Breast epithelium (tissue), 4 donors: ENCODE measurements at places on chromosomes 3 and 15.

GRCh38 chr3:107426223-107426622 lies 49.0 kb downstream of the CCDC54 start:
- H3K36me3 ChIP-seq = no peaks in the 10 kb centered on the region
- no peak overlapping the region for H3K27ac ChIP-seq
- no peak for DNase-seq
- H3K4me1 ChIP-seq = no peaks in the 10 kb centered on the region

GRCh38 chr15:94536549-94536948 lies 305.2 kb downstream of the MCTP2 start:
- DNase-seq = no peak
- no peak overlapping the region for H3K4me3 ChIP-seq
- no peak overlapping the region for H3K27ac ChIP-seq
- no peaks in the 10 kb centered on the region for H3K4me1 ChIP-seq
- no peaks in the 10 kb centered on the region for H3K36me3 ChIP-seq

DNA sequence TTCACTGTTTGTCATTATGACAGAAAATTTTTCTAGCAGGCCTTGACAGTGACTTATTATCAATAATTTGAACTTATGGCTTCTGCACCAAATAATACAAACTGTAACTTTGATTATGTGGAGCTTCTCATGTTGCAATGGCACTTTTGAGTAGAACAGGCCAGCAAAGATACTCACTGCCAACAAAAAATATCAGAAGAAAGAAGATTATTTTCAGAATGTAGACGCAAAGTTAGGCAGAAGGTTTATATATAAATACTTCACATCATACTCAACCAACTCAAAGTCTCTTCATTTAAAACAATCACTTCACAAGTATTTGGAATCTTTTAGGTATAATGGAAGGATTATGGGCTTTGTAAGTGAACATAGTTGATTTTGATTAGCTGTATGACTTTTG lies 893.0 kb downstream of the ROBO2 start:
- H3K4me1 ChIP-seq = no peaks in the 10 kb centered on the region
- H3K36me3 ChIP-seq = no peaks in the 10 kb centered on the region
- no peak overlapping the region for H3K27ac ChIP-seq
- no peak overlapping the region for H3K4me3 ChIP-seq
- DNase-seq = no peak

DNA sequence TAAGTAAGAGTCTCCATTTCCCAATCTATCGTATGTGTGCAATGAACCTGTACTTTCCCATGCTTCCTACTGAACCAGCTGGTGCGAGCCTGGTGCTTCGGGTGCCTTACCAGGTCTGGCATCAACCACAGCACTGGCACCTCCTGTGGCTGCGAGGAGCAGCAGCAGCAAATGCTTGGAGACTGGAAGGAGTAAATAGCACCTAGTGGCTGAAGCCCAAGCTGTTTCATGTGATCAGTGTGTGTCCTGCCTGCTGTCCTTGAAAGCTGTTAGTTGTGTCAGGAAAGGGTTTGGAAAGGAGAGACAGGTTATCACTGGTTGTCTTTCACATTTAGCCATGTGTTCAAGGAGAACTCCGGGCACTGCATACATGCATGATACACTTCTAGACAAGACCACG lies 31.8 kb downstream of the PCOLCE2 start:
- no peaks in the 10 kb centered on the region for H3K36me3 ChIP-seq
- peaks cover 6% of the 10 kb centered on the region for H3K27me3 ChIP-seq
- no peak overlapping the region for H3K4me3 ChIP-seq
- no peaks in the 10 kb centered on the region for H3K4me1 ChIP-seq

- H3K36me3 ChIP-seq = peaks cover 11% of the 10 kb centered on the region
- H3K27ac ChIP-seq = no peak overlapping the region
- no peak overlapping the region for H3K4me3 ChIP-seq
- no peaks in the 10 kb centered on the region for H3K27me3 ChIP-seq
- no peak for DNase-seq
- H3K4me1 ChIP-seq = no peaks in the 10 kb centered on the region
Measured at GRCh38 chr3:185051801-185052200, 101.1 kb downstream of the C3orf70 start.

- no peak for DNase-seq
- no peaks in the 10 kb centered on the region for H3K4me1 ChIP-seq
- no peaks in the 10 kb centered on the region for H3K27me3 ChIP-seq
- H3K4me3 ChIP-seq = no peak overlapping the region
- no peaks in the 10 kb centered on the region for H3K36me3 ChIP-seq
Measured at GRCh38 chr3:165874663-165875489, 37.7 kb upstream of the BCHE start.

- H3K27me3 ChIP-seq = no peaks in the 10 kb centered on the region
- peak; percentile 89 for DNase-seq
- H3K4me1 ChIP-seq = peaks cover 13% of the 10 kb centered on the region
- H3K36me3 ChIP-seq = no peaks in the 10 kb centered on the region
Measured at GRCh38 chr15:92803852-92804609, 96.1 kb upstream of the CHD2 start.

- H3K4me1 ChIP-seq = no peaks in the 10 kb centered on the region
- H3K4me3 ChIP-seq = no peak overlapping the region
- H3K27ac ChIP-seq = no peak overlapping the region
- no peak for DNase-seq
Measured at GRCh38 chr3:39234651-39235050, 42.3 kb upstream of the XIRP1 start.

DNA sequence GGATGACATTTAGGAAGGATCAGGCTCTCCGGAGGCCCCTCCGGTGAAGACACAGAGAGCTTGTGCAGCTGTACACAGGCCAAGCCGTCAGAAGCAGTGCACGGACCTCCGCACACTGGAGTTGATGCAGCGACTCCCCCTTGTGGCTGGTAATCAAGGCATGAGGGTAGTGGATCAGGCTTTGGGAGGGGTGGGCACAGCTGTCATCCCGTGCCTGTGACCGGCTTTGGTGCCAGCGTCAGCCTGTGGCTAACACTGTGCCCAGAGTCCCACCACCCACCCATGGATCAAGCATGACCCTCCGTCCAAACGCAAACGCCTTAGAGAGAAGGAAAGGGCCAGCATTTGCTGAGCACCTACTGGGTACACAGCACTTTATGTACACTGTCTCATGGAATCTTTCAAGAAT lies 8.2 kb upstream of the GRIP2 start:
- H3K4me3 ChIP-seq = no peak overlapping the region
- no peak for DNase-seq
- no peaks in the 10 kb centered on the region for H3K4me1 ChIP-seq
- no peak overlapping the region for H3K27ac ChIP-seq
- H3K36me3 ChIP-seq = no peaks in the 10 kb centered on the region
- peaks cover 4% of the 10 kb centered on the region for H3K27me3 ChIP-seq

- DNase-seq = no peak
- H3K4me3 ChIP-seq = no peak overlapping the region
- no peaks in the 10 kb centered on the region for H3K36me3 ChIP-seq
- H3K27me3 ChIP-seq = no peaks in the 10 kb centered on the region
- H3K4me1 ChIP-seq = no peaks in the 10 kb centered on the region
- no peak overlapping the region for H3K27ac ChIP-seq
Measured at GRCh38 chr3:102593812-102594602, 159.2 kb downstream of the ZPLD1 start.

- no peak overlapping the region for H3K4me3 ChIP-seq
- H3K4me1 ChIP-seq = no peaks in the 10 kb centered on the region
- H3K36me3 ChIP-seq = peaks cover 3% of the 10 kb centered on the region
- no peak overlapping the region for H3K27ac ChIP-seq
- no peaks in the 10 kb centered on the region for H3K27me3 ChIP-seq
Measured at GRCh38 chr3:100354850-100355249, 20.3 kb downstream of the NIT2 start.

- no peaks in the 10 kb centered on the region for H3K36me3 ChIP-seq
- no peak for DNase-seq
- H3K4me1 ChIP-seq = no peaks in the 10 kb centered on the region
- H3K27me3 ChIP-seq = no peaks in the 10 kb centered on the region
- no peak overlapping the region for H3K27ac ChIP-seq
Measured at GRCh38 chr3:81908561-81908960, 147.1 kb upstream of the GBE1 start.

- H3K36me3 ChIP-seq = no peaks in the 10 kb centered on the region
- H3K4me3 ChIP-seq = no peak overlapping the region
- no peak for DNase-seq
Measured at GRCh38 chr3:123444744-123445143, 4.1 kb downstream of the ADCY5 start.

DNA sequence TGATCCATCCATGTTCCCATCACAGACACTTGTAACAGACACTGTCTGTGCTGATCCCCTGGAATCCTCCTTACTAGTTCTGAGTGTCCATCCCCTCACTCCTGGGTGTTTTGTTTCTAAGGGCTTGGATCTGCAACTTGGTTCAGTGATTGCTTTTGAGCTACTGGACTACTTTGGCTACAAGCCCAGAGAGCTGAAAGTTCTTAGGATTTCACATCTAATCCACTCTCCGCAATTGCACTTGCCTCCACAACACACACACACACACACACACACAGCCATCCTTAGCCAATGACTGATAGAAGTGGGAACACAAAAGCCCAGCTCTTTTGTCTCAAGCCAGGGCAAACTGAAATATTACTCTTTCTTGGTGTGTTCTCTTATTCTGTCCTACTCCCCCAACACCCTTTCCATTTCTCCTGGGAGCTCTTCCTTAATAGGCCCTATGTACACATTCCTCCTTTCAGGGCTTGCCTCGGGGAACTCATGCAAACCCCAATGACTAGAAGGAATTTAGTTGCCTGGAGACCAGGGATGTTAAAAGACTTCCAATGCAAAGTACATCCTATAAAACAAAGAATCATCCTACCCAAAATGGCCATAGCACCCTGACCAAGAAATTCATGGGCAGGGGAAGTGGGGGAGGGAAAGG lies 206.1 kb upstream of the UBE2E2 start:
- H3K4me1 ChIP-seq = no peaks in the 10 kb centered on the region
- no peak overlapping the region for H3K27ac ChIP-seq
- no peaks in the 10 kb centered on the region for H3K27me3 ChIP-seq
- no peaks in the 10 kb centered on the region for H3K36me3 ChIP-seq
- no peak for DNase-seq
- no peak overlapping the region for H3K4me3 ChIP-seq

GRCh38 chr15:55434989-55435825 lies 26.9 kb downstream of the PIERCE2 start:
- no peak for DNase-seq
- no peak overlapping the region for H3K27ac ChIP-seq
- no peaks in the 10 kb centered on the region for H3K4me1 ChIP-seq

DNA sequence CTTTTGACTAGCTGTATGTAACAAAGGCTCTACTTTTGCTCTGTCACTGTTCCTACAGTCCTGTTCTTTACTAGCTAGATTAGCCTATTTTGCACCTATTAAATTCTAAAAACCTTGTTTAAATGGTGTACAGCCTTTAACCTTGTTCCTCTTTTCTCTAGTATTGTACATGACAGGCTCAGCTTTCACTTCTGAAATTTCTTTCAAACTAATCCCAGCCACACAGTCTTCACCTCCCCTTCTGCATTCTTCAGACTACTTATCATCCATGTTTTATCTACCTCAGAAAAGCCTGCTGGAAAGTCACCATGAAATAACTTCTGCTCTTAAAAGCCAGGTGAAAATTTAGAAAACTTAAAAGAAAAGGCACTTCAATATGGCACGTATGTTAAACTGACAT lies 122.4 kb downstream of the NECTIN3 start:
- no peaks in the 10 kb centered on the region for H3K36me3 ChIP-seq
- no peaks in the 10 kb centered on the region for H3K27me3 ChIP-seq
- no peak for DNase-seq
- H3K4me1 ChIP-seq = no peaks in the 10 kb centered on the region

- peak overlapping the region; percentile 96 for H3K27ac ChIP-seq
- peaks cover 17% of the 10 kb centered on the region for H3K4me1 ChIP-seq
- H3K36me3 ChIP-seq = no peaks in the 10 kb centered on the region
- peak overlapping the region; percentile 94 for H3K4me3 ChIP-seq
- H3K27me3 ChIP-seq = no peaks in the 10 kb centered on the region
Measured at GRCh38 chr15:90001683-90002427, 731 bp downstream of the ZNF710 start.

- H3K4me3 ChIP-seq = no peak overlapping the region
- H3K27ac ChIP-seq = no peak overlapping the region
- no peak for DNase-seq
- H3K27me3 ChIP-seq = no peaks in the 10 kb centered on the region
- H3K4me1 ChIP-seq = no peaks in the 10 kb centered on the region
Measured at GRCh38 chr15:59018833-59019232, 31.4 kb downstream of the RNF111 start.

- H3K36me3 ChIP-seq = no peaks in the 10 kb centered on the region
- no peak for DNase-seq
- H3K27me3 ChIP-seq = no peaks in the 10 kb centered on the region
- no peak overlapping the region for H3K4me3 ChIP-seq
Measured at GRCh38 chr3:87033205-87033604, 42.3 kb upstream of the VGLL3 start.

GRCh38 chr3:110031975-110032374 lies 694.6 kb upstream of the DPPA4 start:
- H3K27ac ChIP-seq = no peak overlapping the region
- no peaks in the 10 kb centered on the region for H3K27me3 ChIP-seq
- H3K36me3 ChIP-seq = no peaks in the 10 kb centered on the region

DNA sequence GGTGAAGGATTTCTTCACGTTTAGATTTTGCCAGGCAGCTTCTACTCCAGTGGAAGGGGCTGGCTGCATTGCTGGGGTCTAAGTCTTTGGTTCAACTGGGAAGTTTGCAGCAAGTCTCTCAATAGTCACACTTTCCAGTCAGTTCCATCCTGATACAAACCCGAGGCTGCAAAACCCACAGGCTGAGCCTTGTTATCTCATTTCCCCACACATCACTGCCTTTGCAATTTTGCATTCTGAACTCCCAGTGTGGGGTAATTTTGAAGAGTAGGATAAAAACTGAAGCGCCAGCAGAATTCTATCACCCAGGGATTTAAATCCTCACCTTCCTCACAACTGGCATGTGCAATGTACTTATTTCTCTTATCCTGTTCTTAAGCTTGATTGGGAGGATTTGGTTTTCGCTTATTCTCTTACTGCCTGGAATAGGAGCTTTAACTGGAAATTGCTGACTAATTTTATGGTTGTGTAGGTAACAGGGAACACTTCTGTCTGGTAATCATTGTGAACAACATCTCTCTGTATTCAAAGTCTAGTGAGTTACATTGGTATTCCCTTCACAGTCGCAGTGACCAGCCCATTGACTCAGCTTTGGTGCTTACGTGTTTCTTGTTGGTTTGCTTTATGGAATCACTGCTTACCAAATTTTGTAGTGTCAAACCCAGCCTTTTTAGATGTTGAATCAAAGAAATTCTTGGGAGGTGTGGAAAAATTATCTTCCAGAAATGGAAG lies 142.0 kb upstream of the TOPAZ1 start:
- DNase-seq = no peak
- no peaks in the 10 kb centered on the region for H3K27me3 ChIP-seq
- no peaks in the 10 kb centered on the region for H3K36me3 ChIP-seq
- no peaks in the 10 kb centered on the region for H3K4me1 ChIP-seq
- no peak overlapping the region for H3K4me3 ChIP-seq

- H3K36me3 ChIP-seq = no peaks in the 10 kb centered on the region
- DNase-seq = no peak
- H3K27ac ChIP-seq = no peak overlapping the region
- H3K4me3 ChIP-seq = no peak overlapping the region
- H3K4me1 ChIP-seq = no peaks in the 10 kb centered on the region
Measured at GRCh38 chr3:94092086-94092485, 29.2 kb downstream of the NSUN3 start.

GRCh38 chr15:47383102-47383501 lies 334.2 kb upstream of the SEMA6D start:
- H3K4me1 ChIP-seq = no peaks in the 10 kb centered on the region
- no peaks in the 10 kb centered on the region for H3K27me3 ChIP-seq
- H3K27ac ChIP-seq = no peak overlapping the region
- H3K4me3 ChIP-seq = no peak overlapping the region
- DNase-seq = no peak
- no peaks in the 10 kb centered on the region for H3K36me3 ChIP-seq
